ENCODE measurements at places on chromosomes 16 and 17.
A peak's percentile ranks its signal among the peaks of the same experiment; 100 is the strongest.

GRCh38 chr17:77207689-77208216 lies 67.0 kb downstream of the SEC14L1 start:
- no peak for DNase-seq

DNA sequence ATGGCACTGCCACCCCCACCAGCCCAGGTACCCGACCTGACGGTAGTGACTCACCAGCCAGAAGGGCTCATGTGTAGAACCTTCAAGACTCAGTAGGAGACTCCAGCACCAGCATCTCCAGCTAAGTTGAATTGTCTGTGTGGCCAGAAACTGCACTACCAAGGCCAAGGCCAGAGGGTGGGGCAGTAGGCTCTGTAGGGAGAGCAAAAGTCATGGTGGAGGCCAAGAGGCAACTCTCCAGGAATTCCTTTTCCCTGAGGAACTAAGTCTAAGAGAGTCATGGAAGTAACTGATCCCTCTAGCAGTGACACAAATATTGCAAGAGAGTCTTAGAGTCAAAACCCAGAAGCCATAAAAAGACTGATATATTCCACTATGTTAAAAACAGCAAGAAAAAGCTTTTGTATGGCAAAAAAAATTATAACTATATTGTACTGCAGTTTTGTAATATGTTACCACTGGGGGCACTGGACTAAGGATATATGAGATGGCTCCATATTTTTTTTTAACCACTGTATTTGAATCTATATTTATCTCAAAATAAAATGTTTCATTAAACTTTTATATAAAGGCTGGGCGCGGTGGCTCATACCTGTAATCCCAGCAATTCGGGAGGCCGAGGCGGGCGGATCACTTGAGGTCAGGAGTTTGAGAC lies 30.2 kb upstream of the GUCY2D start:
- no peak for DNase-seq

- DNase-seq = no peak
Measured at GRCh38 chr16:68279726-68280558, 15.6 kb downstream of the SLC7A6 start.

- no peak for DNase-seq
Measured at GRCh38 chr17:57504208-57504607, 240.9 kb downstream of the CCDC182 start.

- DNase-seq = no peak
Measured at GRCh38 chr17:77512062-77512946, 371.5 kb downstream of the SEC14L1 start.

GRCh38 chr17:45050481-45051059 lies 862 bp downstream of the DCAKD start:
- no peak for DNase-seq

GRCh38 chr17:71494062-71494855 lies 626.6 kb upstream of the SOX9 start:
- DNase-seq = no peak

DNA sequence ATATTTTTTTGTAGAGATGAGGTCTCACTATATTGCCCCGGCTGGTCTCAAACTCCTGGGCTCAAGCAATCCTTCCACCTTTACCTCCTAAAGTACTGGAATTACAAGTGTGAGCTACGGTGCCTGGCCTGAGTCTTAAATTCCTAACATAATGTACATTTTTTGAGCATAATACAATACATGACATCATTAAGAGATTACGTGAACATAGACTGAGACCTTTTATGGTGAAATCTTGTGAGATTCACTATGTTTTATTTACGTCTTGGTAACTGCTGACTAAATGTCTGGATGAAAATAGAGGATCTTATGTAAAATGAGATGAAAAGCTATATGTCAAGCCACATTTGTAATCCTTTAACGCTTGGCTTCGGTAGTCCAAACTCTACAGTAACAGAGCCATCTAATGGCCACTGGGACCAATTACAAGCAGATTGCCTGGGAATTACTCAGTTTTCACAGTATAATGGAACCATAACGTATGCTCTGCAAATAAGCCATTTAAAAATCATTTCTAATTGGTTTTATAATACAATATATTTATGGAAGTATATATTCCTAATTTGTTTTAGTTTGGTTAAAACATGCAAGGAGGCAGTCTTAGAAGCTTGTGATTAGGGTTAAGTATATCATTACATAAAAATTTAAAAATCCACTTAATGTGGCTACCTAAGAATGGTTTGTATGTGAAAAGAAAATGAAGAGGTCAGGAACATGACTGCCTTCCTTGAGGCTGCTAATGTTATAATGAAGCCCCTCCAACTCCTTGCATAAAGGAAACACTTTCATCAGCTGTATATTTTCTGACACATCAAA lies 8.1 kb upstream of the EFCAB13 start:
- DNase-seq = no peak

DNA sequence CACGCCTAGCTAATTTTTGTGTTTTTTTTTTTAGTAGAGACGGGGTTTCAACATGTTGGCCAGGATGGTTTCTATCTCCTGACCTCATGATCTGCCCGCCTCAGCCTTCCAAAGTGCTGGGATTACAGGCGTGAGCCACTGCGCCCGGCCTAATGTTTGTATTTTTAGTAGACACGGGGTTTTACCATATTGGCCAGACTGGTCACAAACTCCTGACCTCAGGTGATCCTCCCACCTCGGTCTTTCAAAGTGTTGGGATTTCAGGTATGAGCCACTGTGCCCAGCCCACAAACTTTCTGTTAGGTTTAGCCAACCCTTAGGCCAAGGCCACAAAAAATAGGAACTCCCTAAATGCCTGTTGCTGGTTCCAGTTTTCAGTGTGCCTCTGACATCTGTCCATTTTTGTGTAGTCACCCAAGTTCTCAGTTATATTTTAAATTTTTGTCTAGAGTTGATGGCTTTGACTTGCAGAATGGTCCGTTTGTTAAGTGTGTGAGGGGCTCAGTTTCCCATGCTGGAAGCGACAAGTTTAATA lies 12.7 kb downstream of the CCL16 start:
- no peak for DNase-seq

GRCh38 chr16:66366433-66367299 lies at the start of gene CDH5:
TSS of gene CDH5 (plus strand) at chr16:66366691. CDS start at chr16:66379338, 12,647 bp downstream.
- DNase-seq = peak; percentile 81

DNA sequence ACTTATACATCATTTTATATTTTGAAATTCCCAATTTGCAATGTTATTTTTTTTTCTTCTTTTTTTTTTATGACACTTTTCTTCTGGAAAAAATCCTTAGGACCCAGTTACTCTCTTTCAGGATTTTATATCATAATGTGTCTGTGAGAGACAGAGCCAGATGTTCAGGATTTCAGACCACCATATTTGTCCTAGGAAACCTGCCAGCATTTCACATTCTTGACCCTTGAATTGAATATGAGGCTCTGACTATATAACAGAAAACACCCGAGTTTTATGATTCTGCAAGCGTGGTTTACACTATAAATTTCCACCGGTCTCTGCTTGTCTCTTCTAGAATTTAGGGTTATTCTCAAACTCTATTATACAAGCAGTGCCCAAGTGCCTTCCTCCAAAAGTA lies 621.0 kb downstream of the WWOX start:
- DNase-seq = no peak

- DNase-seq = no peak
Measured at GRCh38 chr16:9378876-9379275, 287.4 kb downstream of the HAPSTR1 start.

- DNase-seq = no peak
Measured at GRCh38 chr17:26792486-26792885, 501.4 kb upstream of the WSB1 start.

DNA sequence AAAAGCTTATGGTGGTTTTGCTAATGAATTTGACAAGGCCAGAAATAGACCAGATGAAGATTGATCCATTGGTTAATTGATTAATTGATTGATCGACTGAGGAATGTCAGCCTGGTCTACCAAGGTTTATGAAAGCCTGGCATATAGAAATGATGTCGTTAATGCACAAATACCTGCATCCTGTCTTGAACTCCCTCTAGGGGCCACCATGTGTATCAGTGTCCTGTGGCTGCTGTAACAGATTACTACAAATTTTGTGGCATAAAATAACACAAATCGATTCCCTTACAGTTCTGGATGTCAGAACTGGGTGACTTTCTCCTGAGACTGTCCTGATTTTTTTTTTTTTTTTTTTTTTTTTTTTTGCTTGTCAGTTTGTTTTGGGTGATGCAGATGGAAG lies 553.2 kb downstream of the MAF start:
- DNase-seq = no peak

DNA sequence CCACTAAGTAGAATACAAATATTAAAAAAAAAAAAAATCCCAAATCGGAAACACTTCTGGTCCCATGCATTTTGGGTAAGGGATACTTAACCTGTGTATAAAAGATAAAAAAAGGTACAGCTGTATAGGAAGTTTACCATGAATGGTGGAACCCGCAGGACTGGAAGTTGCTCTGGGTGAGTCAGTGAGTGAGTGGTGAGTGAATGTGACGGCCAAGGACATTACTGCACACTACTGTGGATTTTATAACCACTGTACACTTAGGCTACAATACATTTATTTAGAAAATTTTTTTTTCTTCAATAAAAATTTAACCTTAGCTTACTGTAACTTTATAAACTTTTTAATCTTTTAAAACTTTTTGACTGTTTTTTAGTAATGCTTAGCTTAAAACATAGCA lies 71.3 kb upstream of the BCAR1 start:
- DNase-seq = no peak

DNA sequence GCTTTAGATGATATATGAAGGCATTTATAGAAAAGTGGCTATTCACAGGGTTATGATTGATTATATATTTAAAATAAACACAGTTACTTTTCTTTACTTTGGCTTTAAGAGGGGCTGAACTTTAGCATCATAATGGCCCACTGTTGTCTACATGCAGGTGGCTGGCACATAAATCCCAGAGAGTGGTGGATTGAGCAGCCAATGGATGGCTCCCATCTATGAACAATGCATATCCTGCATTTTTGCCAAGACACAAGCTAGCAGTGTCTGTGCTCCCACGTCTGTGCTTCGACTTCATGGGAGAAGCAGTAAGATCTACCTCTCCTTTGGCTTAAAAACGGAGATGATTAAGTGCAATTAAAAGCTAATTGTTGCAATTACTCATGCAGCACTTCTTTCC lies 373.2 kb upstream of the CDH11 start:
- DNase-seq = no peak

- no peak for DNase-seq
Measured at GRCh38 chr17:7081341-7082062, 1.5 kb upstream of the CLEC10A start.

DNA sequence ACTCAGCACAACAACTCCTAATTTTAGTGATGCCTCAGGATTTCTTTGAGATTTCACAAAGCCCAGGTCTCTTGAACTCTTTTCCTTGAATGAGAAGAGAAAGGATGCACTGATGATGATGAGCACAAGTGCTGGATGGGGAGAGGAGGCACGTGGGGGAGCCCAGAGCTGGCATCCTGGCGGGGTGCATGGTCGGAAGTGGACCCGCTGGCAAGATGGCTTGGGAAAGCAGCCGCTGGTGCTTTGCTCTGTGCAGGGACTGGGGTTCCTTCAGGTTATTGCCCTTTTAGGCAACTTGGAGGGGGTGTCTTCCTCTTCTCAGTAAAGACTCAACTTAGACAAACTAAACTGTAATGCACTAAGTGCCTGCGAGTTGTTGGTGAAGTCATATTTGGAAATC lies 22.3 kb downstream of the CALB2 start:
- DNase-seq = no peak

DNA sequence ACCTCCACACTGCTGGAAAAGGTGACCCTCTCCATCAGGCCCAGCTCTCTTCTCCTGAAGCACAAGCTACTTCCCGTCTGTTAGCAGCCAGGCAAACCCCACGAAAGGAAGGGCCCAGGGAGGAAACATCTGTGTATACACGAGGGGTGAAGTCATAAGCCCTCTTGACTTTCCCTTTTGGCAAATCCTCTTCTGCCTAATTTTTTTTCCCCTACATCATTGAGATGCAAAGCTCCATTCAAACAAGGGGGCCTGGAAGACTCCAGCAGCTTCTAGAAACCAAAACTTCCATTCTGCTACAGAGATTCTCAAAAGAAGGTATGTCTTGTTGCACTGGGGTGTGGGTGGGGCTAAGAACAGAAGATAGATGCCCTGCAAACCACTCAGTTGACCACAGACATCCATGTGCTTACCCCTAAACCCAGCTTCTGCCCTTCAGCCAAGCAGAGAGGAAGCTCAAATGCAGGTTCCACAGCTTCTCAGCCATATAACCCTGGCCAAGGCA lies 145.6 kb upstream of the RCVRN start:
- peak; percentile 65 for DNase-seq

DNA sequence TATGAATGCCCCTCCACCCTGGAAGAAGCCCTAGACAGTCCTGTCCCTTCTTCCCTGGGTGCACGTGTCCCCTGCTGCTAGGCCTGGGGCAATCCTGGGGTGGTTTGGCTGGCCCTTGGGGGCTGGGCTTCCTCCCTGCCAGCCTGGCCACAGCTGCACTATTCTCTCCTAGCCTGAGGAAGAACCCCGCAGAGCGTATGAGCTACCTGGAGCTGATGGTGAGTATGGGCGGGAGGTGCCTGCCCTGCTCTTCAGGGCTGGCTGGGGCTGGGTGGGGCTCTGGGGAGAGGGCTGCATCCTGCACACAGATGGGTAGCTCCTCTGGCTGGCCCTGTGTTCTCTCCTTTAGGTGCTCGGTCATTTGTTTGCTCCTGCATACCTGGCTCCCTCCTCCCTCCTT lies 28.8 kb downstream of the MAP2K3 start:
- DNase-seq = no peak

DNA sequence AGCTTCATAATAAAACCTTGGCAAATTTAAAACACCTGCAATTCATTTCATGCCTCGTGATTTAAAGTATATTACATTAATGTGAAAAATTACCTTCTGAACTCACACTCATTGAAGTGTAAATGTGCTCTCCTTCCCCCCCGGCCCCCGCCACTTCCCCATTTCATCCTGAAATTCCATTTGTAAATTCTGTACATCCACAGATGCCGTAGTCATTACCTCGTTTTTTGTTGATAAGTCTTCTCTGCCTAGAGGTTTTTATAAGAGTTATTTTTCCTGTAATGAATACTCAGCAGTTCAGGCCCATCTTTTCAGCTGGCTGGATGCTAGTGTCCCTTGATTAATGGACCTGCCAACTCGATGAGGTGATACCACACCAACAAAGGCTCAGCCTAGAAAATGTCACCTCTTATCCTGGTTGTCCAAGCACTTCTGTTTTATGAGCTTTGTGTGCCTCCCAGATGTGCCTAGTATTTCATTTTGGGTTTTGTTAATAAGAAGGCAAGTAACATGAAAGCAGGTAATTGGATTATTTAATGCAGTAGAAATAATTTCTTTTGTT lies 64.8 kb upstream of the KIFC3 start:
- DNase-seq = no peak

- peak; percentile 53 for DNase-seq
Measured at GRCh38 chr17:39151943-39152818, 744 bp upstream of the PLXDC1 start.

DNA sequence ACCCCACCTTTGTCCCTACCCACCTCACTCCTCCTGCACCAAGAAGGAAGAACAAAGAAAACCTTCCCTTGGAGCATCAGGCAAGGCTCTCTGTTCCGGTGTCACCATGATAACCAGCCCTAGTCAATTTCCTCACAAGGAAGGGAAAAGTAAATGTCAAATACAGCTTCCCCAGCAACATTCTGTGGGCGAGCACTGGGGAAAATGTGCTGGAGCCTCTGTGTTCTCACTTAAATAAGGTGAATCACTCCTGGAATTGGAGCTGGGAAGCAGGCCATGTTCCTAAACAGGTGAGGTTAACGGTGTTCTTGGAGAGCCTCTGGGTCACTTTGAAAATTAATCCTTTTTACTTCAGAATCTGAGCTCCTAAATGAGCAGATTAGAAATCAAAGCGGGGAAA lies 427.9 kb upstream of the ERCC4 start:
- DNase-seq = no peak

GRCh38 chr17:74493331-74493833 lies 26.9 kb downstream of the CD300A start:
- DNase-seq = peak; percentile 65

GRCh38 chr17:47962901-47963300 lies 5.2 kb upstream of the PRR15L start:
- DNase-seq = no peak

Data from heart right ventricle (tissue), 16 donors.